T-cell (primary cell): ENCODE measurements at places on chromosomes 11 and 22.

GRCh38 chr22:36236388-36237319 is 2.7 kb downstream of the APOL2 start:
- no peak for DNase-seq

DNA sequence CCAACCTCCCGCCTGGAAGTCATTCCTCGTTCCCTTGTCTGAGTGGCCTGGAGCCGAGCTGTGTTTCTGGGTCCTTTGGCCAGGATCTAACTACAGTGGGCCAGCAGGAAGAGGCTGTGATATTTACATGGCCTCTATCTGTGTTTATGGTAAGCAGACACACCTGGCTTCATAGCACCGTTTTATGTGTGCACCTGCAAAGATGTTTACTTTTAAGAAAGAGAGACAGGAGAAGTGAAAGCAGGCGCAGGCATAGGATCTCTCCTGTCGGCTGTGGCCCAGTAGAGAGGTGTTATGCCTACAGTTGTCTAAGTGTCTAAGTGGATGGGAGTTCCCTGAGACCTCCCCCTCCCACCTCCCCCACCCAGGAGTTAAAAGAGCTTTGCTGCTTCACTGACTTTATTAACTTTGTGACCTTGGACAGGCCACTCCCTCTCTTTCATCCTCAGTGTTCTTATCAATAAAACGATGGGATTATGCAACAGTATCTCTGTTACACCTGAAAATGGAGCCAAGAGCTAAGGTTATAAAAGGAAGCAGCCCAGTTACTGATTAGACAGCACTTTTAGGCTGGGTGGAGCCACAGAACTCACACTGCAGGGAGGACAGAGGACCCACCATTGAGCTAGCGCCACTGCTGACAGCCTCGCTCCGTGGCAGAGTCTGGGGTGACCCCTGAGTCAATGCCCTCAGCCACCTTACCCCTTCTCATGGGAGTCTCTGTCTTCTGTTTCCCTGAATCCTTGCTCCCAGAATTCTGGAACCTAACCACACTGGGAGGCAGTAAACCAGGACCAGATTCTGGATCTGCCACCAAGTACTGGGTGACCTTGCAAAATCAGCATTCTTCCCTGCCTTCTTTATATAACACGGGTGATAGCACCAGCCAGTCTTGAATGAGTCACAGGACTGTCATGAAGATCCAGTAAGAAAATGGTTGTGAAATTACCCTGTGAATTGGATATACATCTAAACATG is 22.0 kb downstream of the ST14 start:
- DNase-seq, result no peak

- DNase-seq, result no peak
These were observed 87.4 kb downstream of the TRMU start for GRCh38 chr22:46422896-46423295.

DNA sequence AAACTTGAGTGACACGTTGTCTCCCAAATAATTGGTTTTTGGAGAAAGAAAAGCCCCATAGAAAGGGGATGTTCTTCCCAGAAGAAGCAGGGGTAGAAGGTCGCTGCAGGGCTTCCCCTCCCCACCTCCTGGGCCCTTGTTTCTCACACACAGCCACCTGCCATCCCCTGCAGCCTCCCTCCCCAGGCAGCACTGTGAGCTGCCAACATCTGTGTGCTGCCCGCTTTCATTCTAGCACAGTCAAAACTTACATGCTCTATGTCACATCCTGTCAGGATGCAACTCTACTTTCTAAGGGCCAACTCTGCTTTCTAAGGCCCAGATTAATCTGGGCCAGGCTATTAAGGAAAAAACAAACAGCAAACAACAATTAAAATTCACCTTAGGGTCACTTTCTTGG is 309.4 kb upstream of the ZC3H12C start:
- DNase-seq, result no peak

DNA sequence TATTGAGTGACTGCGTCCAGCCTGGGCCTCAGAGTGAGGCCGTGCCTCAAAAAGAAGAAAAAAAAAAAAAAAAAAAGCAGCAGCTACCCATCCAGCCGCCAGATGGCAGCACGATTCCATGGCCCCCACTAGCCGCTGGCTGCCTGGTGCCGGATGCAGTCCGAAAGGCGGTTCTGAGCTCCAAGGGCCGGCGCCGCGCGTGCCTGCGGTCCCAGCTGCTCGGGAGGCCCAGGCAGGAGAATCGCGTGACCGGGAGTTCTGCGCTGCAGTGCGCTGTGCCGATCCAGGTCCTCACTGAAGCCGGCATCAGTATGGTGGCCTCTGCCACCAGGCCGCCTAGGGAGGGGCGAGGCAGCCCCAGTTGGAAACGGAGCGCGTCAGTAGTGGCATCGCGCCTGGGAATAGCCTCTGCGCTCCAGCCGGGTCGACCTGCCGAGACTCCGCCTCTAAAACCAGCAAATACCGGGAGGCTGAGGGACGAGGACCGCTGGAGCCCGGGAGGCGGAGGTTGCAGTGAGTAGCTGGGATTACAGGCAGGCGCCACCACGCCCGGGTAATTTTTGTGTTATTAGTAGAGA is 19.3 kb downstream of the SCARF2 start:
- DNase-seq, result peak; percentile 45

- no peak for DNase-seq
These were observed 8.0 kb downstream of the NCAPH2 start for GRCh38 chr22:50516068-50516467.

DNA sequence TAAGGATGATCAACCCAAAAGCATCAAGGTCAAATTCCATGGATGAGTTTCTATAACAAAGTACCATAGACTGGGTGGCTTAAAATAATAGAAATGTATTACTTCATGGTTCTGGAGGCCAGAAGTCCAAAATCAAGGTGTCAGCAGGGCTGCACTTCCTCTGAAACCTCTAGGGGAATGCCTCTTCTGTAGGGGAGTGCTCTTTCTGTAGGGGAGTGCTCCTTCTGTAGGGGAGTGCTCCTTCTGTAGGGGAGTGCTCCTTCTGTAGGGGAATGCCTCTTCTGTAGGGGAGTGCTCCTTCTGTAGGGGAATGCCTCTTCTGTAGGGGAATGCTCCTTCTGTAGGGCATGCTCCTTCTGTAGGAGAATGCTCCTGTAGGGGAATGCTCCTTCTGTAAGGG is 65.5 kb downstream of the FBLN1 start:
- no peak for DNase-seq

- DNase-seq, result no peak
These were observed 41.7 kb downstream of the NARS2 start for GRCh38 chr11:78532991-78533390.

GRCh38 chr11:1832211-1832919 is 2.4 kb upstream of the SYT8 start:
- DNase-seq, result peak; percentile 50

DNA sequence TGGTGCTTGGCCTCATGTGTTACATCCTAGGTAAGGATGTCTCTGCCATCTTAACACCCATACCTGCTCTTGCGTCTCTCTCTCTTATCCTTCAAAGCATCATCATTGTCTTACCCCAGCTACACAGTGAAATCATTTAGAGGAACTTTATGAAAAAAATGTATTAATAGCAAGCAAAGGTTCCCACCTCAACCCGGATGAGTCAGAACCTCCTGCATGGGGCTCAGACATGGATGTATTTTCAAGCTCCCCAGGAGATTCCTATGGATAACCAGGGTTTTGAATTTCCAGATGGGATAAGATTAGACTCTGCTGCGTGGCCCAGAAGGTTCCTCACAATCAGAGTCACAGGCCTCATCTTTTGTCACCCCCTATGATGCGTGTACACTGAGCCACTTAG is 89.1 kb upstream of the NNMT start:
- no peak for DNase-seq

DNA sequence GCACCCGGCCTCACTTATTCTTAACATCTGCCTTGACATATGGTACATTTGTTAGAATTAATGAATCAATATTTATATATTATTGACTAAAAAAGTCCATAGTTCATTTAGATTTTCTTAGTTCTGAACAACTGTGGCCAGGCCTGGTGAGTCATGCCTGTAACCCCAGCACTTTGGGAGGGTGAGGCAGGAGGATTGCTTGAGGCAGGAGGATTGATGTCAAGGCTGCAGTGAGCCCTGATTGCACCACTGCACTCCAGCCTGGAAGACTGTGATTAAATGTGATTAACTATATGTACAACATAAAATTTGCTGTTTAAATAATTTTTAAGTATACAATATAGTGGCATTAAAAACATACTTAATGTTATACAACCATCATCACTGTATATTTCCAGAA is 5.6 kb downstream of the UVRAG start:
- DNase-seq, result no peak

DNA sequence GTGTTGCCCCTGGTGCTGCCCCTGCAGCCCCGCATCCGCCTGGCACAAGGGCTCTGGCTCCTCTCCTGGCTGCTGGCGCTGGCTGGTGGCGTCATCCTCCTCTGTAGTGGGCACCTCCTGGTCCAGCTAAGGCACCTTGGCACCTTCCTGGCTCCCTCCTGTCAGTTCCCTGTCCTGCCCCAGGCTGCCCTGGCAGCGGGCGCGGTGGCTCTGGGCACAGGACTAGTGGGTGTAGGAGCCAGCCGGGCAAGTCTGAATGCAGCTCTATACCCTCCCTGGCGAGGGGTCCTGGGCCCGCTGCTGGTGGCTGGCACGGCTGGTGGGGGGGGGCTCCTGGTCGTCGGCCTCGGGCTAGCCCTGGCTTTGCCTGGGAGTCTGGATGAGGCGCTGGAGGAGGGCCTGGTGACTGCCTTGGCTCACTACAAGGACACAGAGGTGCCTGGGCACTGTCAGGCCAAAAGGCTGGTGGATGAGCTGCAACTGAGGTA is 278 bp downstream of the ROM1 start:
- DNase-seq, result no peak

DNA sequence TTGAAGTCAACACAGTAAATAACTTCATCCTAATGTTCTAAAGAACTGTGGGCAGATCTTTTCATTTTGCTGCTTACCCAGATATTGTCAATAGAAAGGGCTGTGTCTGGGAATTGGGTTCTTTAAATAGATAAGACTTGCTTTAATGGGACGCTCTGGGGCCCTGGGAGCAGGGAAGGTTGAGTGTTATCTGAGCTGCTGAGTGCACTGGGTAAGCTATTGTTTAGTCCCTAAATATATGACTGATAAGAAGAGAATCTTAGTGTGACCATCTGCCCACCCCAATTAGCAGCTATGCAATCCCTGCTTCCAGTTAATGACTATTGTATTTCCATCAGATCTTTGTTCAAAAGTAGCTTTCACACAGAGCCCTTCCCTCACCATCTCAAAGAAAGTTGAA is 44.4 kb downstream of the ARHGAP42 start:
- DNase-seq, result no peak
